Memory B cell (primary cell): ENCODE measurements at places on chromosomes 11 and 22.

GRCh38 chr11:83990160-83990733, 704.1 kb upstream of the CCDC90B start:
- DNase-seq = no peak

DNA sequence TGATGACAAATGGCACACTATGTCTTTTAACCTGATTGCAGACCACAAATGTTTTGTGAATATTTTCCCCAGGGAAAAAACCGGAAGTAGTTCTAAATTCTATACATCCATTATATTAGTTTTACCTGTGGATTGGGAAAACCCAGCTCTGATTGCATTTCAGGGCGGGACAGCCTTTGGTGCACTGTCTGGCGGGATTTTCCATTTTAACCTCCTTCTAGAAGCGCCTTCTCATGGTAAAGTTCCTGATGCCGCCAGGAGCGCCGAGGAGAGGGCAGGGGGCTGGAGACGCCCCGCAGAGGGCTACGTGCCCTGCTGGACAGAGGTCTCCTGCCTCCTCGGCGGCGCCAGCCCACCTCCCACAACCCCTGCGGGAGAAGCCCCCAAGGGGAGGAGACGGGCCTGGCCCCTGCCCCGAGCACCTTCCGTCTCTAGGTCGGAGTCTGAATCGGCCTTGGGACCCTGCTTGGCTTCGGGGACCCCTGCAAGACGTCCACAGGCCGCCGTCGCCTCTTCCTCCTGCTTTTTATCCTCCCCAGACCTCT, 1.2 kb upstream of the P2RX6 start:
- DNase-seq = no peak

DNA sequence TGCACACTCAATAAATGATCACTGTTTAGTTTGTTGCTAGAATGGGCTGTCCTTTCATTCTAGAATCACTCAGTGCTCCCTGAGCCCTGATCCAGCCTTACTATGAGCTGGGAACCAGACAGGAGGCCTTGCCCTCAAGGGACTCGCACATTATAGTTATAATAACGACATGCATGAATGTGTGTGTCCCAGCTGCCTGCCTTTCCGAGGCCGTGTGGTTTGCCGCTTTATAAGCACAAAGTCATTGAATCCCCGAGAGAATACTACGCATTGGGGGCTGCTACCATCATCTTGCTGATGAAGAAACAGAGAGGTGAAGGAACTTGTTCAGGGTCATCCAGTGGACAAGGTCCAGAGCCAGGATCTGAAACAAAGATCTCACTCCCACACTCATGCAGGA, 75.7 kb downstream of the NFAM1 start:
- peak; percentile 20 for DNase-seq

DNA sequence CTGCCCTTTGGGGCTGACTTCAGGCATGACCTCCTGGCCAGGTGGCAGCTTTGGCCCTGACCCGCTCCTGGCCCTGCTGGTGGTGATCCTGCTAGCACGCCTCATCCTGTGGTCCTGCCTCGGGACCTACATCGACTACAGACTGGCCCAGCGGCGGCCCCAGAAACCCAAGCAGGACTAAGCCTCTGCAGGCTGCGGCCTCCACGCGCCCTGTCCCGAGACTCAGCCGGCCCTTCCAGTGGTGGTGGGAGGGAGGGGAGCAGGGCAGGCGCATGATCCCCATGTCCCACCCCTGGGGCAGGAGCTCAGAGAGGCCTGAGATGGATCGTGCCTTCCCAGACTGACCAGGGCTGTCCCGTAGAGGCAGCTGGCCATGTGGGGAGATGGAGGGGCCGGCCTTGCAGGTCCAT, 2.1 kb downstream of the SMIM38 start:
- DNase-seq = no peak

DNA sequence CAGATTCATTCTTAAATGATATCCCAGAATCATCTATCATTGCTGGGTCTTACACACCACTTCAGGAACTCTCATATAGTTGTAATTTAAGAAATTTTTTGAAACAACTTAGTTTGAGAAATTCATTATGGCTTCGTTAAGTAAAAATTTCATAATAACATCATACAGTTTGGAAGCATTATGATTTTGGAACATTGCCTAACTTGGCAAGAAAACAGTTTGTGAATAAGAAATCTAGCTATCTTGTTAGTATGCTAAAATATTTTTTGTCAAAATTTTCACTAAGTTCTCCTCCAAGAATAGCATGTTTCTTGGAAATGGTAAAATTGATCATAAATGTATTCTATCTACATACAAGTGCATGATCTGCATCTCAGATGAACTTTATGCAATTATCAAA, 217.7 kb downstream of the CNTN5 start:
- DNase-seq = no peak

DNA sequence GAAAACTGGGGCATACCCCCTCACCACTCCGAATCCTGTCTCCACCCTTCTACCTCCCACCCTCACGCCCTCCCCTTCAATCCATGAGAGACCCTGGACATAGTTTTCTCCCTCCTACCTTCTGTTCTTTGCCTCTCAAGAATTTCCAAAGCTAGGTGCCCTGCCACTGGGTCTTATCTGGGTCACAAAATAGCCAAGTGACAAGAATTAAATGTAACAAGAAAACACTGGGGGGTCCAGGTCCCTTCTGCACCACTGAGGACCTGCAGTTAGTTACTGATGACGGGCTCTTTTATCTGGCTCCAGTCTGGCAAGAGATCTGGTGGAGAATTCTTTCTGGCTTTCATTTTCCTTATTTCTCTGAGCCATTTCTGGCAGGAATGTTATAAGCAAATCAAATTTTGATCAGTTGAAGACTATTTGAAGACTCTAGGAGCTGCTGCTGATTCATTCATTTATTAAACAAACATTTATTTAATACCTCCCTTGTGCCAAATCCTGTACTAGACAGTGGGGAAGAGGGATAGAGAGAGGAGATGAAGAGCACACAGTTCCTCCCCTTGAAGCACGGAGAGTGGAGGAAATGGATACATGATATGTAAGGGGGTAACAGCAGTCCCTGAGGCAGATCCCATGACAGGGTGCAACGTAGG, 135.2 kb downstream of the RRAS2 start:
- no peak for DNase-seq

GRCh38 chr11:72297828-72298227, 53.9 kb upstream of the PHOX2A start:
- no peak for DNase-seq

DNA sequence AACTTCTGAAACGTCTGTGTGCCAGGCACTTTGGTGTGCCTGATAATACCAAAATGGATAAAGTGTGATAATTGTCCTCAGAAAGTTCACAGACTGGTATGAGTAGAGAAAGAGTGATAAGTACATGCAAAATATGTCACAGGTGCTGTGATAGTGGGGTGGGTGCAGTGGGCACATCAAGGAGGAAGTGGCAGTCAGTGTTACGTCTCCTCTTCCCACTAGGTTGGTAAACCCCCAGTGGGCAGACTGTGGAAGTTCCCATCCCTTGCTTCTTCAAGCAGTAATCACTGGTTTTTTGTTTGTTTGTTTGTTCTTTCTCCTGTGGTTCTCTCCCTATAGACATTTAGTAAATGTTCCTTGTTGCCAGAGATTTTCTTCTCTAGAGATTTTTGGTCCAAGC, 5.4 kb downstream of the RNF121 start:
- DNase-seq = peak; percentile 47

- no peak for DNase-seq
Measured at GRCh38 chr11:39374963-39375698, 2084.3 kb downstream of the LRRC4C start.

DNA sequence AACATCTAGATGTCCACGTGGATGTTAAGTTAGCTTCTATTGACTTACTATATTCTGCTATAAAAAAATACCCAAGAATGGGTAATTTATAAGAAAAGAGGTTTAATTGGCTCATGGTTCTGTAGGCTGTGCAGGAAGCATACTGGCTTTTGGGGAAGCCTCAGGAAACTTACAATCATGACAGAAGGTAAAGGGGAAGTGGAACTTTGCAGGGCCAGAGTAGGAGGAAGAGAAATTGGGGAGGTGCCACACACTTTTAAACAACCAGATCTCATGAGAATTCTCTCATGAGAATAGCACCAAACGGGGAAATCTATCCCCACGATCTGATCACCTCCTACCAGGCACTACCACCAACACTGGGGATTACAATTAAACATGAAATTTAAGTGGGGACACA, 689.3 kb downstream of the METTL15 start:
- no peak for DNase-seq

- no peak for DNase-seq
Measured at GRCh38 chr11:84747871-84748270, 879.3 kb downstream of the DLG2 start.

GRCh38 chr11:118275176-118275575, 11.1 kb upstream of the MPZL2 start:
- DNase-seq = no peak

DNA sequence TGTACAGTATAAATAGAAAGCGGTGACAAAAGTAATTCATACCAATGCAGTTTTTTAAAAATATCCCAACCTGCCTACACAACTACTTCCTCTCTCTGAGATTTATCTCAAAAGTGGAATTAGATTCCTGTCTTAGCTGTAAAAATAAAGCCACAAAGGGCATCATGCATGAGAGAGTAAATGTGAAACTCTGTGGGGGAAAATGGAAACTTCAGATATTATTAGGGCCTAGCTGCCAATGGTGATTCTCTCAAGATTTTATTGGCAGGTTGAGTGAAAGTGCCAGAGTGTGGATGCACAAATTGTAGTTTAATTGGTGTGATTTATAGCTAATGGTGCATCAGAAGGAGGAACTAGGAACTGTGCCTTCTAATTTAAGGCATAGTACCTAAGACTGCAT, 356.9 kb upstream of the CCDC90B start:
- no peak for DNase-seq

DNA sequence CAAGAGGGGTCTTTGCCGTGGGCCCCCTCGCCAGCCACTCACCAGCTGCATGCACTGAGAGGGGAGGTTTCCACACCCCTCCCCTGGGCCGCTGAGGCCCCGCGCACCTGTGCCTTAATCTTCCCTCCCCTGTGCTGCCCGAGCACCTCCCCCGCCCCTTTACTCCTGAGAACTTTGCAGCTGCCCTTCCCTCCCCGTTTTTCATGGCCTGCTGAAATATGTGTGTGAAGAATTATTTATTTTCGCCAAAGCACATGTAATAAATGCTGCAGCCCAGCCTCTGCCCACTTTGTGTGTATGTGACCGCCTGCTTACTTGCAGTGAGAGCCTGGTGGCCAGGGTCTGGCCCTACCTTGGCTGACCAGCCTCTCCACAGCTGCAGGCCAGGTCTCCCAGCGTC, 2.8 kb upstream of the CRACR2B start:
- DNase-seq = no peak

DNA sequence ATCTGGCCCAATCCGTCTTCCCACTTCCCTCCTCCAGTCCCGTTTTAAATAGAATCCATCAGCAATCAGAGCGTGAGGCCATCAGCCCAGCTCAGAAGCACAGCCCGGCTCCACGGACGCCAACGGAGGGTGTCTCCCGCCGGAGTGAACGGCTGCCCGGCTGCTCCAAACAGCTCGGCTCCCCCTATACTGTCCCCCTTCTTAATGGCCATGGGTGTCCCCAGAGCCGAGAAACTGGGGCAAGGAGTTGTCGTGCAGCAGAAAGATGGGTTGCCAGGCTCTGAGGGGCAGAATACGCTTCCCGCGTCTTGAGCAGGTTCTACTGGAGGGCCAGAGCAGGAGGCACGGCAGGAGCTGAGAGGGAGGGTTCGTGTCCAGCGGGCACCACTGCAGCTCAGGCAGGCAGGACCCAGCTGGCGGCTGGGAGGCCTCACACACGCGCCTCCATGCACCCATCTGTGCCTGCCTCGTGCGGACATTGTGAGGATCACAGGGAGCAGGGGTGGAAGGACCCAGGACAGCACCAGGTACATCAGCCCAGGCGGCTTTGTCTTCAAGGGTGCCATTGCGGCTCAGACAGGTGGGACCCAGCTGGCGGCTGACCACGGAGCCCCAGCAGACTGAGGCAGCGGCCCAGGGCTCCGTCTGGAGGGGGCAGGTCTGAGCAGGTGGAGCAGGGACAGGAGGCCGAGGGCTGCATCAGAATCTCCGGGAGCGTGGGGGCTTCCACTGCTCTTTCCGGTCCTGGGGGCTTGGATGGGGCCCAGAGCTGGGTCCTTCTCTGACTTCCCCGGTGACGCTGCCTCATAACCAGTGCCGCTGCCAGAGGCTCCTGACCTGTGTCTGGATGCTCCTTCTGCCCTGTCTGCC, 882.7 kb downstream of the BRD1 start:
- no peak for DNase-seq
